Hair follicular keratinocyte (primary cell): ENCODE measurements at places on chromosomes 2 and 18. TPM values are rescaled to one million over a fixed set of nuclear protein-coding genes. Genes with fewer than 3 reads are reported as not detected.

Gene TIMM21
- total RNA-seq: 36.7 and 79.4 TPM in 2 replicates

Gene ANKRD62
- not detected in 2 replicates for total RNA-seq

Gene PLGLB1
- total RNA-seq: 0.55 and 0.57 TPM in 2 replicates

Gene ADCYAP1
- not detected in 2 replicates for total RNA-seq

Gene PARD6G
- total RNA-seq: 29.0 and 32.2 TPM in 2 replicates
